Amygdala (tissue), 56 donors: ENCODE measurements at places on chromosomes 11 and 22.

DNA sequence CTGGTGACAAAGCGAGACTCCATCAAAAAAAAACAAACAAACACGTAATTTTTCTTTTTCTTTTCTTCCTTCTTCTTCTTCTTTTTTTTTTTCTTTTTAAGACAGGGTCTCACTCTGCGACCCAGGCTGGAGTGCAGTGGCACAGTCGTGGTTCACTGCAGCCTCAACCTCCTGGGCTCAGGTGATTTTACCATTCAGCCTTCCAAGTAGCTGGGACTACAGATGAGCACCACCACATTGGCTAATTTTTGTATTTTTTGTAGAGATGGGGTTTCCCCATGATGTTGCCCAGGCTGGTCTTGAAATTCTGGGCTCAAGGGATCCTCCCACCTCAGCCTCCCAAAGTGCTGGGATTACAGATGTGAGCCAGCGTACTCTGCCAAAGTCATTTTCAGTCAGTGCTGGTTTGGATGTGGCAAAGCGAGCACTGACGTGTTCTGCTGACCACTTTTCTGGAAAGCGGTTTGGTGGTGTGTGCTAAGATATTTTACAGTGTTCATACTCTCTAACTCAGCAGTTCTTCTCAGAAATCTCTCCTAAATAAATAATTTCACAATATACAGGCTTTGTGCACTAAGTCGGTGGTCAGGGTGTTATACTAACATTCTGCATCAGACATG is 10.7 kb downstream of the FAM118A start:
- DNase-seq = no peak

DNA sequence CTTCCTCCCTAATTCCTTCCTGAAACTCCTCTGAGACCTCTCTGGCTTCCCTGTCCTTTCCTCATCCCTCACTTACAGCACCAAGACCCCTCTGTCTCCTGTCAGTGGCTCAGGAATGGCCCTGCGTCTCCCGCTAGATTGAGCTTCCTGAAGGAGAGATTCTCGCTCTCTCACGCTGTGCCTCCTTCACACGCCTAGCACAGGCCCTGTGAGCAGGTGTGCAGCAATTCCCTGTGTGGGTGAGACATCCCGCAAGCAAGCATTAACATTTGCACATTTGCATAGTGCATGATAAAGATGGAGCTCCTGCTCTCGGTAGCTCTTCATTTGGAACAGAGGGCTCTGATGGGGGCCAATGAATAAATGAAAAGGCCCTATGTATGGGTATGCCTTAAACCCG is 159.8 kb downstream of the ADAMTS15 start:
- no peak for DNase-seq

- DNase-seq = no peak
Measured at GRCh38 chr22:26910845-26911244, 253.5 kb downstream of the MIAT start.

GRCh38 chr11:130638033-130638432 is 189.6 kb downstream of the ADAMTS15 start:
- DNase-seq = no peak

- DNase-seq = no peak
Measured at GRCh38 chr22:43118024-43118849, 7.7 kb downstream of the BIK start.

DNA sequence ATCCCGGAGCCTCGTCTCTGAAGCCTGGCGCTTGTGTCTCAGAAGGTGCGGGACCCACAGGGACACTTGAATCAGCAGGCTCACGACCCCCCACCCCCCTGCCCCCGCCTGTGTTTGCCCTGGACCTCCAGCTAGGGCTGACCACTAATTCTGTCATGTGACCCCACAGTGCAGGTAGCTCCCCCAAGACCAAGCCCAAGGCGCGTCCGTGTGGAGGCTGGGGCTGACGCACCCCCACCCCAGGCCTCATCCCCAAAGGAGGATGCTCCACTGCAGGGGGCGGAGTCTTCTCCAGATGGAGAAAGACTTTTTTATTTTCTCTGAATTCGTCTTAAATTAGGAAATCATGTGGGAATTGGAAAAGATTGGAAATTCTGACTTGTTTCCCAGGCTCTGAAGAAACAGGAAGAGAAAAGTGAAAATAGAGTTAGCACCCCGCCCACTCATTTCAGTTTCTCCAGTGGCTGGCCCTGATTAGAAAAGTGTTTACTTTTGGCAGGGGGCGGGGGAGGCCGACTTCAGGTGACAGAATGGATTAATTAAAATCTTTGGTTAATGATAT is 1.0 kb upstream of the RELA start:
- DNase-seq = peak; percentile 42

DNA sequence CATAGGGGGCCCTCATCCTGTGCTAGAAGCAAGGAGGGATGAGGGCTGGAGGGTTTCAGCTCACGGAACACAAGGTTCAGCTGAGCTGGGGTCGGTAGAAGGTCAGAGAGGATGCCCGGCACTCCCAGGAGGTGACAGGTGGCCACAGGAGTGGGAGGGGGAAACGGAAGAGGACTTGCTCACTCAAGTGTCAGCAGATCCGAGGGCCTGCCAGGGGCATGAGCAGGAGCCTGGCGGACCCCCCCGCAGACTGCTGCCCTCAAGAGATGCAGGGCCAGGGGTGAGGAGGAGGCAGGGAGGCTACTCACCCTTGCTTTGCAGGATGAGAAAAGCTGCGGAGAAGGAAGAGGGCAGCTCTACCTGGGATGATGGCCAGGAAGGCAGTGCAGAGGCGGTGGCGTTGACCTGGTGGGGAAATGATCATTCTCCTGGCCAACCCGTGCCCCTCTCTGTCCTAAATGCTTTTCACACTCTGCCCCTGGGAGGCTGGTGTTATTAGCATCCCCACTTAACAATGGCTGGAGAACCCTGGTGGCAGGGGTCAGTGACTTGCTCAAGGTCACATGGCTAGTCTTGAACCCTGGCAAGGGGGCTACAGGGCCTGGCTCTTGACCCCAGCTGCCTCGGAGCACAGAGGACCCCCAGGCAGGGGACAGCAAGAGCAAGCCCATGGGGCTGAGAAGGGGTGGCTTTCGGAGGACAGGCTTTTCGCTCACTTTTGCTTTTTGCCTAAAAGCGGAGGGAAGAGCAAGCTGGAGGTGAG is 30.1 kb upstream of the CSNK1E start:
- DNase-seq = no peak

DNA sequence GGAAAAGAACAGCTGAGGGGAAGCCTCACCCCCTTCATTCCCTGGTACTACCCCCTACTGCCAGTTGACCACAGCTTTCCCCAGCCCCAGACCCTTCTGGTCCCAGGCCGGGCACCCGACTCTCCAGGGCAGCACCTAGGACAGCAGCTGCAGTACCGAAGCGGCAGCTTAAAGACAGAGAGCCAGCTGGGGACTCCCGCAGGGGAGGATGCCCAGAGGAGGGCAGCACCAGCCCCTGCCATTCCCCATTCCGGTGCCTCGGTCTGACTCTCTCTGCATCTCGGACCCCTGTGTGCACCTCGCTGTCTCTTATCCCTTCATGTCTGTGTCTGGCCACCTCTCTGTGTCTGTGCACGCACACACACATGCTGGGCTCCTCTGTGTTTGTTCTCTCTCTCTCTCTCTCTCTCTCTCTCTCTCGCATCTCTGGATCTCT is 9.4 kb downstream of the IGSF9B start:
- no peak for DNase-seq

GRCh38 chr11:33021937-33022336 is 6.3 kb downstream of the DEPDC7 start:
- no peak for DNase-seq

GRCh38 chr11:126361400-126361799 is 5.9 kb downstream of the ST3GAL4 start:
- no peak for DNase-seq
